ENCODE measurements at places on chromosomes 1 and 21.

DNA sequence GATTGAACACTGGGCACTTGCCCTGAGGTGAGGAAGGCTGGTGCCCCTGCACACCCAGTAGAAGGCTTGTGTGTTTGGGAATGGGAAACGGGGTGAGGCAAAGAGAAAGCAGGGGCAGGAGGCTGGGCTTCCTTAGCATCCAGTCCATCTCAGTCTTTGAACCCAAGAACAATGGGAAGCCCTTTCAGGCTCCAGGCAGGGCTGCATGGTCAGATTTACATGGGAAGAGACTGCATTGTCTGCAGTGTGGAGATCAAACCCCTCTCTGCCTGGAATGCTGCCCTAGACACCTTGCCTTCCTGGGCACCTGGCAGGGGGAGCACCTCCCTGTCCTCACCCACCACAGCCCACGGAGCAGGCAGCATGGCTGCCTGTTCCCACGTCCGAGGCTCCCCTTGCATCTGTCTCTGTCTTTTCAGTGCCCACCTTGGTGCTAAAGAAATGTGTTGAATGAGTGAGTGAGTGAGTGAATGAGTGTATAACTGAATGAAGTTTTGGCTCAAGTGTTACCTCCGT lies 268.5 kb downstream of the GRIK3 start:
- no peak for DNase-seq

DNA sequence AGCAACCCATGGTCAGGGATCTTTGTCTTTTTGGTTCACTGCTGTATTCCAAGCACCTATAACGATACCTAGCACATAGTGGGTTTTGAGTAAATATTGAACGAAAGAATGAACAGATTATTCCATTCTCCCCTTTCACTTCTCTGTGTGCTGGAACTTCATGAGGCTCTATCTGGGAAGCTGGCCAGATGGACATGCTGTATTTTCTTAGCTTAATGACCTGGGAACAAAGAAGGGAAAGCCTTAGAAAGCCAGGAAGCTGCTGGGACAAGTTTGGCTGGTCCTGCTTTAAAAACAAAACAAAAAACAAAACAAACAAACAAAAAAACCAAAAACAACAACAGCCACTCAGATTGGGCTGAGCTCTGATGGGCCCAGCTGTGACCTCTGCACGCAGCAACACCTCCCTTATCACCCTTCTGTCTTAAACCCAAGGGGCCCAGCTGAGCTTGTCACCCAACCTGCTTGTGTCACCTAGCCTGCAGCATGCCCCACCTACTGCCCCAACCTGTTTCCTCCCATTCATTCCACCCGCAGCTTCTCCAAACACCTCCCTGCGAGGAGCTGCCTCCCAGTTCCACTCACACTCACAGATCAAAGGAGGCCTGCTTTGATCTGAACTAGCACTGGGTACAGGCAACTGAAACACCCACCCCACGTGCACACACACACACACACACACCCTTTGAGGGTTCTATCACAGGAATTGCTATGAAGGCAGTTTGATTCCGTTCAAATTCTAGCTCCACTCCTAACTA lies 37.1 kb downstream of the SLC30A1 start:
- no peak for DNase-seq

DNA sequence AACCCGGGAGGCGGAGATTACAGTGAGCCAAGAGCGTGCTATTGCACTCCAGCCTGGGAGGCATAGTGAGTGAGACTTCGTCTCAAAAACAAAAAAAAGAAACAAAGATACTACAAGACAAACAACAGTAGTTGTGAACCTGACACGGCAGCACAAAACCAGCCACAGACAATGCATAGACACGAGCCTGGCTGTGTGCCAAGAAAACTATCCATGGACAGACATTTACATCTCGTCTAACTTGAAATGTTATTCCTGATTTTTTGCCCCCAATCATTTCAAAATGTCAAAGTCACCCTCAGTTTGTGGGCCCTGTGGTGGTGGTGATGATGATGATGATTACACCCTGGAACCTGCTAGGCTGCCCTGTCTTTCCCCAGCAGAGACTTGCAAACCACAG lies 6.3 kb downstream of the KLHL21 start:
- DNase-seq: no peak

GRCh38 chr21:33991133-33991532 lies 75.5 kb upstream of the ATP5PO start:
- DNase-seq: no peak

GRCh38 chr1:214071469-214071868 lies 83.7 kb downstream of the PROX1 start:
- no peak for DNase-seq

- no peak for DNase-seq
Measured at GRCh38 chr1:185853739-185854138, 119.5 kb downstream of the HMCN1 start.

- no peak for DNase-seq
Measured at GRCh38 chr1:16242556-16243214, 5.7 kb upstream of the CPLANE2 start.

DNA sequence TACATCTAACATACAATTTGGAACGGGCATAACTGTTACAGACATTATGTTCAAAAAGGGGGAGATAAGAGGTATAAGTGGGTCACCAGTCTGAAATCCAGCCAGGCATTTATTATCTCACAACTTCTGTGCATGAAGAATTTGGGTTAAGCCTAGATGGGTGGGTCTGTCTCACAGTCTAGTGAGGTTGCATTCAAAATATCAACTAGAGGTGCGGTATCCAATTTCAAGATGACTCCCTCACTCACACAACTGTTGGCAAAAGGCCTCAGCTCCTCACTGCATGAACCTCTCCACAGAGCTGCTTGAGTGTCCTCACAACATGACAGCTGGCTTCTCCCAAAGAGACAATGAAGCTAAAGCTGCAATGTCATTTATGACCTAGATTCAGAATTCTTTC lies 4.7 kb downstream of the AUNIP start:
- DNase-seq: no peak

- no peak for DNase-seq
Measured at GRCh38 chr1:101158424-101158823, 78.4 kb upstream of the S1PR1 start.

DNA sequence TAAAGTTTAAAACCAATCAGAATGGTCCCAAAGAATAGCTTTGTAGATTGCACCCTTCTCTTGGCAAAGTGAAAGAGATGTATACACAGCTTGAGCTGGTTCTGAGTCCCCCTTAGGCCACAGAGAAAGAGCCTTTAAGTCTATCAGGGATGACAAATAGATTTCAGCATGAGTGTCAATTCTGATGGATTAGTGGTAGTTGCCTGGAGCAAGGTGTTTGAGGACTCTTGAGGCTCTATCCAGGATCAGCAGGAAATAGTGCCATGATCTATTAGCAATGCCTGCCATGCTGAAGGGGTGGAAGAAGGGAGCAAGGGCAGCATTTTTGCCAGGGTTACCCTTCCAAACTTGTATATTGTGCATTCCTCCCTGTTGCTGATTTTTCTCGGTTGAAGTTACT lies 116.6 kb downstream of the ATG4C start:
- no peak for DNase-seq

DNA sequence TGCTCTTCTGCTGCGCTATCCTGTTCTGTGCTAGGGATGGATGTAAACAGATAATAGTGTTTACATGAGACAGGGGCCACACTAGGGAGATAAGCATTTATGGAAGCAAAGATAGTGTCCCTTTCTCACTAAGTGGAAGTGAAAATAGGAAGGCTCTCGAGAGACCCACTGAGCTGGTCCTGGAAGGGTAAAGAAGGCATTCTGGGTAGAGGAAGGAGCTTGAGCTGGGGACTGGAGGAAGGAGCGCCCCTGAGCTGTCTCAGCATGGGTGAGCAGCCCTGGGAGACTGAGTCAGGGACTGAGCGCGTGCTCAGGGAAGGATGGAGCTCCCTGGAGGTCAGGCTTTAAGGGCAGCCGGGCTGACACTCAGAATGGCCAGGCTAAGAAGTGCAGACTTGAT lies 93.3 kb downstream of the IGSF21 start:
- no peak for DNase-seq

- no peak for DNase-seq
Measured at GRCh38 chr1:54883349-54884102, 3.5 kb downstream of the DHCR24 start.

Data from stimulated activated CD4-positive, alpha-beta T cell treated with anti-CD3 and anti-CD28 coated beads, Interleukin-15, amount 100 ng/mL, for 1 hour (primary cell).